ENCODE measurements at places on chromosomes 1 and 21. TPM values are rescaled to one million over a fixed set of nuclear protein-coding genes. Genes with fewer than 3 reads are reported as not detected.

DNA sequence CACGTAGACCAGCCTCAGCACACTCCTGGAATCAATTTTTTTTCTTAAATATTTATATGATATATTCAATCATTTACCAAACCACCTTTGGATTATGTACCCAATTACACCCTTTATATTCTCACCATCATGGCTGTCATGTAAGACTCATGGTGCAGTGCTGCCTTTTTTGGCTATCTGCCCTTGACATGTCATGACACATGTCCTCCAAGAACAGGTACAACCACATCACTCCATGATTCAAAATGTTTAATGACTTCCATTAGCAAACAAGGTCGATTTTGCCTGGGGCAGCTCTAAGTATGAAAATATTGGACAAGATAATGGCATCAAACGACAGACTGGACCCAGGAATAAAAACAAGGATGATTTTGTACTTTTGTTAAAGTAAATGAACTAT lies 861.1 kb upstream of the ADAMTS5 start:
- no peak for DNase-seq

GRCh38 chr1:3671371-3672180 lies 19.3 kb downstream of the TP73 start:
- DNase-seq = peak; percentile 17

The SAMD11 gene
- total RNA-seq = 7.5 TPM

DNA sequence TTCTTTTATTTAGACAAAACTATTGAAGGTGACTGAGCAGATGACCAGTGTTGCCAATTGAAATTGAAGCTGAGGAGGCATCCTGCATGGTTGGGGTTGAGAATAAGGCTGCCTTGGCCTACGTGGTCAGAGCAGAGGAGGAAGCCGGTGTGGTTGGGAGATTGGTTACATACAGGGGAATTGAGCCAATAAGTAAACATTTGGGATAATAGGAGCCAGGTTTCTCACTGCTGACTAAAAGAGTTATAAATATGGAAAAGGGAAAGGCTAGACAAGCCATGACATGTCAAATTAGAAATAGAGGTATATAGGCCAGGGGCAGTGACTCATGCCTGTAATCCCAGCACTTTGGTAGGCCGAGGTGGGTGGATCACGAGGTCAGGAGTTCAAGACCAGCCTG lies 15.8 kb downstream of the SNX7 start:
- no peak for DNase-seq

The AMY2A gene
- total RNA-seq = not detected

The ROR1 gene
- total RNA-seq = 14.7 TPM

DNA sequence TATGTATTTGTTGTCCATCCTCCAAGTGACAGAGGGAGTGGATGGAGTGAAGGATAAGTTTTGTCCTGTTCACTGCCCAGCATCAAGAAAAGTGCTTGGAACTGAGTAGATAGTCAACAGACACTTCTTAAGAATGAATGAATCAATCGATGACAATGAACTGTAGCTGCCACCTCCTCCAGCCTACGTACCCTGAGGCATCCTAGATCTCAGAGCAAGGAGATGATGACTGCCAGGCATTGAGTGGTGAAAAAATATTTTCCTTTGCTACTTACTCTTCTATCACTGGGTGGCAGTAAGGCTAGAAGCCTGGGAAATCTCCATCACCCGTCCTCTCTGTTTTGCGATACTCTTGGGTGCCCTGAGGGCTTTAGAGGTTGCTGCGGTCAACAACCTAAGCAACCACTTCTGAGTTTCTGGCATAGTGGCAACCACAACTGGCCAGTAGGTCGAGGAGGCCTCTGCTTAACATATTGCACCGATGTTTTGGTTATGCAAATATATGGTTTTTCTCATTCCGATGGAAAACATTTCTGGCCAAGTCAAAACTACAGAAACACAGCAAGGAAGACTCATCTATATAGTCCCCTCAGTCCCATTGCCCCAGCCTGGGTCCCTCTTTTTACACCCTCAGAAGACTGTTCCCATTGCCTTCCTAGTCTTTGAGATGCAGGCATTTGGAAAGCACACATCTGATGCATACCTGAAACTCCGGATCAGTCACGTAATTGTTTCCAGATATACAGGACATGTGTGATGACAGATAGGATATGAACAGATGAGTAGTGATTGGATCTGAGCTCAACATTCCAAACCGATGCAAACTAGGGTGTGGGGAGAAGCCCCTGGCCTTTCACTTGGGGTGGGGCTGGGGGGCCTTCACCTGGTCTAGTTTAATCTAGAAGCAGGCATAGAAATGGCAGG lies 136.8 kb downstream of the RUNX1 start:
- DNase-seq = no peak

All from left cardiac atrium (tissue), 4 donors.